ENCODE measurements at places on chromosomes 12 and 14.

- no peaks in the 10 kb centered on the region for H3K36me3 ChIP-seq
- DNase-seq = no peak
- no peak overlapping the region for H3K27ac ChIP-seq
- no peaks in the 10 kb centered on the region for H3K27me3 ChIP-seq
- no peak overlapping the region for H3K4me3 ChIP-seq
Measured at GRCh38 chr12:50201987-50202521, 34.9 kb upstream of the CERS5 start.

GRCh38 chr12:89889062-89889461, 180.4 kb upstream of the ATP2B1 start:
- H3K4me1 ChIP-seq = no peaks in the 10 kb centered on the region
- H3K27ac ChIP-seq = no peak overlapping the region
- no peaks in the 10 kb centered on the region for H3K27me3 ChIP-seq
- no peak overlapping the region for H3K4me3 ChIP-seq
- H3K36me3 ChIP-seq = no peaks in the 10 kb centered on the region

- no peak overlapping the region for H3K4me3 ChIP-seq
- peaks cover 25% of the 10 kb centered on the region for H3K4me1 ChIP-seq
- no peaks in the 10 kb centered on the region for H3K36me3 ChIP-seq
- H3K27ac ChIP-seq = no peak overlapping the region
- DNase-seq = no peak
- no peaks in the 10 kb centered on the region for H3K27me3 ChIP-seq
Measured at GRCh38 chr12:124289634-124290600, 5.0 kb upstream of the RFLNA start.

GRCh38 chr12:80837342-80837978, 100.3 kb downstream of the LIN7A start:
- no peak overlapping the region for H3K4me3 ChIP-seq
- no peak for DNase-seq
- H3K36me3 ChIP-seq = no peaks in the 10 kb centered on the region
- H3K4me1 ChIP-seq = no peaks in the 10 kb centered on the region

- no peaks in the 10 kb centered on the region for H3K27me3 ChIP-seq
- H3K4me1 ChIP-seq = no peaks in the 10 kb centered on the region
Measured at GRCh38 chr12:51744235-51744634, 104.3 kb downstream of the FIGNL2 start.

- no peaks in the 10 kb centered on the region for H3K4me1 ChIP-seq
- H3K36me3 ChIP-seq = peaks cover 21% of the 10 kb centered on the region
- no peak overlapping the region for H3K27ac ChIP-seq
Measured at GRCh38 chr12:121748571-121749265, 36.2 kb downstream of the TMEM120B start.

Data from tibial nerve (tissue), 4 donors.